Neural crest cell (in vitro differentiated cells): ENCODE measurements at places on chromosomes 11 and 22. TPM values are rescaled to one million over a fixed set of nuclear protein-coding genes. Genes with fewer than 3 reads are reported as not detected.

DNA sequence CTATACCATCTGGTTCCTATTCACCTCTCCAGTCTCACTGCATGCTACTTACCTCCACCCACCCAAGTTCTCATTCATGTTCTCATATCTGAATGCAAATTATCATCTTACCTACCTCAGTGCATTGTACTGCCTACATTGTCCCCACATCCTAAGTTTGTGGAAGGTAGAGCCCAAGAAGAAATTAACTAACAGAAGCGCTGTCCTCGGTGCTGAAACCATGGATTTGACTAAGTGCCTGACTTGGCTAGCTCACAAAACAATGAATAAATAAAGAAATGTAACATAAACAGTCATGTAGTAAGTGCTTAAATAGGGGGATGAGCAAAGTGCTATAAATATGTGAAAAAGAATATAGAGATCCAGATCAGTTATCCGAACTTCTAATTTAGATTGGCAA, 63.2 kb downstream of the GRIA4 start:
- no peak overlapping the region for H3K4me3 ChIP-seq
- H3K27me3 ChIP-seq, result peaks cover 36% of the 10 kb centered on the region
- peak; percentile 62 for DNase-seq
- H3K27ac ChIP-seq, result no peak overlapping the region

- peaks cover 4% of the 10 kb centered on the region for H3K4me1 ChIP-seq
- DNase-seq, result no peak
- H3K27ac ChIP-seq, result no peak overlapping the region
- H3K36me3 ChIP-seq, result no peaks in the 10 kb centered on the region
- no peaks in the 10 kb centered on the region for H3K27me3 ChIP-seq
- no peak overlapping the region for H3K4me3 ChIP-seq
Measured at GRCh38 chr11:123045101-123045500, 16.8 kb downstream of the HSPA8 start.

- no peak overlapping the region for H3K4me3 ChIP-seq
- no peak for DNase-seq
- H3K27ac ChIP-seq, result no peak overlapping the region
- peaks cover 22% of the 10 kb centered on the region for H3K4me1 ChIP-seq
- H3K27me3 ChIP-seq, result peaks cover 86% of the 10 kb centered on the region
Measured at GRCh38 chr11:120717042-120717441, 205.5 kb downstream of the GRIK4 start.

The OR51B5 gene
- total RNA-seq, result 0.21 TPM in 1 of 2 replicates, not detected in the other

DNA sequence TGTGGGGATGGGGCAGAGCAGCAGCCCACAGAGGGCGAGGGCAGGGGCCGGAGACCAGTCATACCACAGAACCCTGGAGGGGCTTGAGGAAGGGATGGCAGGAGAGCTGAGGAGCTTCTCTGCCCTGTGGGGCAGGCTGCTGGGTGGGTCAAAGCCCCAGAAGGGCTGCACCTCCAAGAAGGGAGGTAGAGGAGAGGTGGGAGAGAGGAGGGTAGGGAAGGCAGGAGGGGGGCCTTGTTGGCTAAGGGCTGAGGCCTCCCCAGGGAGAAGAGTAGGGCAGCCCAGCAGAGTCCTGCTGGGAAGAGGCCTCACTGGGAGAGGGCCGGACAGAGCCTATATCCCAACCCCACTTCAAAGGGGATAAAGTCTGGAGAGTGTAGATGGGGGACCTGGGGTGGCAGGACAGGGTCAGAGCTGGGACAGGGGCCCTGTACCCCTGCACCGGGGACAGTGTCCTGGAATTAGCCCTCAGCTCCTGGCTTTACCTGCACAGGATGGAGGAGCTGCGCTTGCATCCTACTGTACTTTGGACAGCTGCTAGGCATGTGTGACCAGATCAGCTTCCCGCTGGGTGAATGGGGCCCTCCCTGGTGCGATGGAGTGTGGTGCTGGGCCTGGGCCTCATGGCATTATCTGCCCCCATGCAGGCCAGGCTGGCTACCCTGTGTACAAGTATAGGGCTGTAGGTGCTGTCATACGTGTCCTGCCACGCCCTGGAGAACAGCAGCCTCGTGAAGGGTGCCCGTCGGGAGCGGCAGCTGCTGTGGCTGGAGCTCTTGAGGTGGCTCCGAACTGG, 7.3 kb downstream of the DGCR6L start:
- no peaks in the 10 kb centered on the region for H3K36me3 ChIP-seq
- no peak for DNase-seq
- no peaks in the 10 kb centered on the region for H3K27me3 ChIP-seq
- no peak overlapping the region for H3K4me3 ChIP-seq
- H3K27ac ChIP-seq, result no peak overlapping the region
- H3K4me1 ChIP-seq, result peaks cover 12% of the 10 kb centered on the region

DNA sequence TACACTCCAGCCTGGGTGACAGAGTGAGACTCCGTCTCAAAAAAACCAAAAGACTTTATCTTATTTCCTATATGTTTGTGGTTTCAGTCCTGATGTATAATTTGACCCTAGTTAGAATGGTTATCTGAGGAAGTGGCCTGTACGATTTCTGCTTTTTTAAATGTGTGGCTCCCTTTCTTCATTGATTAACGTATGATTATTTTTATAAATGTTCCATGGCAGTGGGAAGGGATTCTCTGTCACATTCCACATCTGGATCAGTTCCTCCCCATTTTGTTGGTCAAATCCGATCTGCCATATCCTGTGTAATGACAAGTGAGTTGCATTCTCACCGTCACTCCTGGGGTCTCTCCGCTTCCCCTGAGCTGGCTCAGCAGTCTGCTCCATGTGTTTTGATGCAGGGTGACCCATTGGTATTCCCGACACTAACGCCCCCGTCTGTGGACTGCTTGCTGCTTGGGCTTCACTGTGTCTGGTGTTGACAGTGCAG, 20.3 kb downstream of the NEAT1 start:
- H3K36me3 ChIP-seq, result no peaks in the 10 kb centered on the region
- H3K27me3 ChIP-seq, result no peaks in the 10 kb centered on the region

The CCDC73 gene
- not detected in 2 replicates for total RNA-seq

GRCh38 chr11:126523441-126524205, 168.1 kb downstream of the ST3GAL4 start:
- no peak for DNase-seq
- no peaks in the 10 kb centered on the region for H3K36me3 ChIP-seq
- peaks cover 20% of the 10 kb centered on the region for H3K4me1 ChIP-seq
- no peak overlapping the region for H3K4me3 ChIP-seq
- H3K27ac ChIP-seq, result no peak overlapping the region

The APOA5 gene
- total RNA-seq, result not detected in 2 replicates

DNA sequence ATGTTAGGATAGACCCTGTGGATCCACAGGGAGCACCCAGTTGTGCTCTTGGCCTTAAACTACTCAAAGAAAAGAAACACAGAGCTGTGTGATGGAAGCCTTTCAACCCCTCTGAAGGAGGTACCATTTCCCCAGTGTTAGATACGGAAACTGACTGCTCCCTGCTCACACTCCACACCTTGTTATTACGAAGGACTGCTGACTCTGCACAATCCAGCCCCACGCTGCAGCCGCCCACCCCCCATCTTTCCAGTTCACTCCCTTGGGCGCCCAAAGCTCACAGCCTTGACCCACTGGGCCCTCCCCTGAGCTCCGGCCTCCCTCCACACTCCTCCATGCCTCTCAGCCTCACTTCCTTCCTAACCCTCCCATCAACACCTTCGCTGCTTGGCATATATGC, 75.5 kb downstream of the EFCAB6 start:
- H3K4me3 ChIP-seq, result no peak overlapping the region
- no peaks in the 10 kb centered on the region for H3K36me3 ChIP-seq
- H3K27me3 ChIP-seq, result no peaks in the 10 kb centered on the region
- no peak overlapping the region for H3K27ac ChIP-seq
- peaks cover 10% of the 10 kb centered on the region for H3K4me1 ChIP-seq

GRCh38 chr22:38454353-38455075, 485 bp downstream of the KCNJ4 start:
- peaks cover 67% of the 10 kb centered on the region for H3K27me3 ChIP-seq
- H3K4me3 ChIP-seq, result peak overlapping the region; percentile 74
- H3K27ac ChIP-seq, result no peak overlapping the region
- DNase-seq, result no peak
- no peaks in the 10 kb centered on the region for H3K36me3 ChIP-seq

The KCNJ1 gene
- not detected in 2 replicates for total RNA-seq

GRCh38 chr11:132072044-132072857, 701.8 kb downstream of the NTM start:
- DNase-seq, result no peak
- peaks cover 7% of the 10 kb centered on the region for H3K36me3 ChIP-seq
- H3K27ac ChIP-seq, result no peak overlapping the region
- peaks cover 17% of the 10 kb centered on the region for H3K4me1 ChIP-seq
- no peaks in the 10 kb centered on the region for H3K27me3 ChIP-seq
- no peak overlapping the region for H3K4me3 ChIP-seq

- no peak overlapping the region for H3K4me3 ChIP-seq
- no peak overlapping the region for H3K27ac ChIP-seq
- no peaks in the 10 kb centered on the region for H3K27me3 ChIP-seq
- no peaks in the 10 kb centered on the region for H3K4me1 ChIP-seq
- DNase-seq, result no peak
Measured at GRCh38 chr11:1438261-1438966, 48.2 kb downstream of the MOB2 start.

The C22orf42 gene
- not detected in 2 replicates for total RNA-seq

DNA sequence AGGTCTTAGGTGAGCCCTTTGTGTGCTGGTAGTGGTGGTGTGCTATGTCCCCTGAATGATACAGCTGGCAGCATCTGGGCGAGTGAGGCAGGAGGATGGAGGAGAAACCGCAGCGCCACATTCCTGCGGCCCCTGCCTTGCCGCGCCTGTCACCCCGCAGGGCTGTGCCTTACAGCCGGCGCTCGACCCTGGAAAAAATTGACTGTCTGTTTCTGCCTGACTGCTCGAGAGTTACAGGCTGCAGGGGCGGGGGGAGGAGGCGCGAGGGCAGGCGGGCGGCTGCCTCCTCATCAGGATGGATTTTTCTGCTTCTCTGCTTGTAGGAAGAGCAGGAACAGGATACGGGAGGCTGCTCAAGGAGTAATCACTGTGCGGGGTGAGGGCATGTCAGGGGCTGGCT, 443.4 kb downstream of the MIAT start:
- no peak overlapping the region for H3K27ac ChIP-seq
- peaks cover 32% of the 10 kb centered on the region for H3K4me1 ChIP-seq
- H3K4me3 ChIP-seq, result peak overlapping the region; percentile 14
- DNase-seq, result peak; percentile 56
- no peaks in the 10 kb centered on the region for H3K27me3 ChIP-seq

GRCh38 chr11:122192634-122193255, 76.7 kb upstream of the BLID start:
- peaks cover 3% of the 10 kb centered on the region for H3K4me1 ChIP-seq
- no peak for DNase-seq
- no peaks in the 10 kb centered on the region for H3K36me3 ChIP-seq
- no peak overlapping the region for H3K4me3 ChIP-seq

DNA sequence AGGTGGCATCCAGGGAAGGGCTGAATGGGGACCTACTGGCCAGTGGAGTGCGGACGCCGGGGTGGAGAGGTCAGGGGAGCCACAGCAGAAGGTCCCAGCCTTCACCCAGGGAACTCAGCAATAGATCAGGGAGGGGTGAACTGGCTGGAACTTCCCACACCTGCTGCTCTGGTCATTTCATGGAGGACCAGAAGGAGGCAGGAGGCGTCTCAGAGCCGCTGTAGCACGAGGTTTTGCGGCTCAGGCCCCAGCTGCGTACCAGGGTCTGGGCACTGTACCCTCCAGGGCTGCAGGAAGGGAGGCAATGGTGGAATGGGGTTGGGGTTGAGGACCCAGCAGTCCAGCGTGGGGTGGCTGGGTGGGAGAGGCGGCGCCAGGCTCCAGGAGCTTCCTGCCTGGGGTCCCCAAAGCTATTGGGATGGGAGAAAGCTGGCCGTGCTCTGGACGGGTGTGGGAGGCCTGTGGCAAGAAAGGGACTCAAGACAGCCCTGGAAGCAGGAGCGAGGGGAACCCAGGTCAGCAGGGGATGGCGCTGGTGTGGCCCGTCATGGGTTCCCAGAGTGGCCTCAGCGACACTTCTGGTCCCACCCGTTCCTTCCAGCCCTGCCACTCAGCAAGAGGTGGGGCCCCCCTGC, 20.2 kb upstream of the BRSK2 start:
- DNase-seq, result no peak

- H3K27me3 ChIP-seq, result peaks cover 4% of the 10 kb centered on the region
- H3K36me3 ChIP-seq, result no peaks in the 10 kb centered on the region
- no peak overlapping the region for H3K27ac ChIP-seq
Measured at GRCh38 chr11:60984149-60984548, 12.7 kb downstream of the CD6 start.

- peaks cover 45% of the 10 kb centered on the region for H3K27me3 ChIP-seq
- no peak overlapping the region for H3K4me3 ChIP-seq
- DNase-seq, result no peak
- H3K36me3 ChIP-seq, result no peaks in the 10 kb centered on the region
- H3K4me1 ChIP-seq, result peaks cover 9% of the 10 kb centered on the region
- H3K27ac ChIP-seq, result no peak overlapping the region
Measured at GRCh38 chr22:42438293-42438650, 6.1 kb upstream of the NFAM1 start.

GRCh38 chr11:12918667-12919066, 90.4 kb upstream of the RASSF10 start:
- no peak overlapping the region for H3K27ac ChIP-seq
- no peak for DNase-seq
- no peaks in the 10 kb centered on the region for H3K27me3 ChIP-seq
- H3K4me3 ChIP-seq, result no peak overlapping the region
- peaks cover 16% of the 10 kb centered on the region for H3K4me1 ChIP-seq
- H3K36me3 ChIP-seq, result peaks cover 10% of the 10 kb centered on the region

DNA sequence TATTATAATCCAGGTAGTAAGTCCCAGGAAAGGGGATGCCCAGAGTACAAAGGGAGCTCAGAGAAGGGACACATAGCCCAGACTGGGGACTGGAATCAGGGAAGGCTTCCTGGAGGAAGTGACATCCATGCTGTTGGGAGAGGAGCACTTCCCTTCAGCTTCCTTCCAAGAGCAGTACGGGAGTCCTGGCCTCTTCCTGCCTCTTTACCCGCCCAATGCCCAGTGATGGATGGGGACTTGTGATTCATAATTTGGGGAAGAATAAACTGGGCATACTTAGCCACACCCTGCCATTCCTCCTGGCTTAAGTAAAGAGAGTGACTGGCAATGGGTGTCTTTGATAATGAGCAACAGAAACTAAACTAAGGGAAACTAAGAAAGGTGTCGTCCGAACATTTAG, 11.5 kb downstream of the C11orf91 start:
- H3K27ac ChIP-seq, result no peak overlapping the region
- H3K4me3 ChIP-seq, result no peak overlapping the region
- no peaks in the 10 kb centered on the region for H3K27me3 ChIP-seq
- no peak for DNase-seq

GRCh38 chr11:64772303-64773018, 5.9 kb downstream of the SF1 start:
- H3K27me3 ChIP-seq, result peaks cover 2% of the 10 kb centered on the region
- H3K4me3 ChIP-seq, result peak overlapping the region; percentile 37
- peaks cover 71% of the 10 kb centered on the region for H3K36me3 ChIP-seq
- no peak overlapping the region for H3K27ac ChIP-seq

GRCh38 chr11:13338427-13339069, 61.0 kb downstream of the BMAL1 start:
- H3K27ac ChIP-seq, result no peak overlapping the region
- peaks cover 22% of the 10 kb centered on the region for H3K4me1 ChIP-seq
- DNase-seq, result no peak

DNA sequence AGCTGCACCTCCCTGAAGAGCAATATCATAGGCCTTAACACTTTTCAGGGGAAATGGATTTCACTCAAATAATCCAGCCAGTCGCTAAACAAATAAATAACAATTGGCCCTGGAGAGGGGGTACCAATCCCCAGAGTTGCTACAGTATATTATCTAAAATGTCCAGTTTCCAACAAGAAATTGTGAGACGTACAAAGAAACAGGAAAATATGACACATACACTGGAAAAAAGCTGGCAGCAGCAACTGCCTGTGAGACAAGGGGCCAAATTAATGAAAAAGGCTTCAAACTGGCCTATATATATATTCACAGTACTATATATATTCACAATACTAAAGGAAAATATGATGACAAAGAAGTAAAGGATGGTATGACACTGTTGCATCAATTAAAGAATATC, 4.0 kb downstream of the NF2 start:
- peak overlapping the region; percentile 4 for H3K4me3 ChIP-seq
- H3K36me3 ChIP-seq, result peaks cover 13% of the 10 kb centered on the region
- no peak for DNase-seq
- H3K4me1 ChIP-seq, result peaks cover 25% of the 10 kb centered on the region

The GNG3 gene
- 11.3 and 12.9 TPM in 2 replicates for total RNA-seq
